ENCODE measurements at places on chromosomes 7 and 10.
A peak's percentile ranks its signal among the peaks of the same experiment; 100 is the strongest.

- DNase-seq = no peak
Observed at GRCh38 chr7:95976369-95977060, 204.2 kb downstream of the DYNC1I1 start.

DNA sequence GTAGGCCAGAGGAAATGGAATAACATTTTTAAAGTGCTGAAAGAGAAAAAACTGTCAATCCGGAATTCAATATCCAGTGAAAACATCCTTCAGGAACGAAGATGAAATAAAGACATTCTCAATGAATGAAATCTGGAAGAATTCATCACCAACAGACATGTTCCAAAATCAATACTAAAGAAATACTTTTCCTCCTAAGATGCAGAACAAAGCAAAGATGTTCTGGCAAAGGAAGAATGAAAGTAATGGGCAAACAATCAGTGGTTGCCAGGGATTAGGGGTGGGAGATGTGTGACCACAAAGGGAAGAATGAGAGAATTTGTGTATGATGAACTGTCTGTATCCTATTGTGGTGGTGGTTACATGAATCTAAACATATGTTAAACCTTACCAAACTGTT is 52.8 kb upstream of the EEPD1 start:
- DNase-seq = no peak

DNA sequence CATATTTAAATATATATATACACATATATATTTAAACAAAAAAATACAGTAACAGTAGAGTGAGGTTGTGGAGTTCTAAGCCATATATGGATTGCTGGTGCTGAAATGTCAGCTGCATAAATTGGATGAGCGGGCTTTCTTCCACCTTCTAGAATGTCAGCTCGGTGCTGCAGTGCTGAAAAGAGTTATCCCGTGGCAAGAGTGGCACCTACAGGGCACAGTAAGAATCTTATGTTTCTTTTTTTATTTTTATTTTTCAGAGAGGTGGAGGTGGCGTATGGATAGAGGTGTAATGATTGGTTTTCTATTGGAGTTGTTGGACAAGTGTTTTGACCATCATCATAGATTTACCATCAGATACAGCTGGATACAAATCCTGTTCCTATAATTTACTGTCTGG is 86.2 kb upstream of the DYNC1I1 start:
- peak; percentile 39 for DNase-seq

GRCh38 chr7:106205621-106206222 is 79.1 kb downstream of the NAMPT start:
- DNase-seq = no peak

DNA sequence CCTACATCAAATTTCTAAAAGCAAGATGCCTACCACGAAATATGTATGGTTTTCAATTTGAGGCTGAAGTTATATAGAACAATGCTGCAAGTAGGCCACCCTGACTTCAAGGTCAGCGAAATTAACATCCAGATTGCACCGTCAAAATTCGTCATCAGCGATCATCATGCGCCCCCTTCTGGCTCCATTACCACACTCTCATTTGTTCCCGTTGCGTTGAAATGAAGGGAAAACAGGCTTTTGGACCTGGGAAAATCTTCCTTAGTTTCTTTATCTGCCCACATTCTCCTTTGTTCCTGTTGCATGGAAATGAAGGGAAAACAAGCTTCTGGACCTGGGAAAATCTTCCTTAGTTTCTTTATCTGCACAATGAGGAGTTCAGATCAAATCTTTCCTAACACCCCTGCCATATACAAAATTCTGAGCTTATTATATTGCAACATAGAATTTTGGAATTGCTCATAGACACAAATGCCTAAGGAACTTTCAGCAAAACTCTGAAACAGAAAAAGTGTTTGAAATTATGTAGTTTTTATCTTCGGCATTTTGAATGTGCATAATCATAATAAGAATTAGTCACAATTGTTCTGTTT is 98.2 kb upstream of the PRKCQ start:
- peak; percentile 9 for DNase-seq

GRCh38 chr10:11286261-11286852 is 268.7 kb downstream of the CELF2 start:
- DNase-seq = no peak

GRCh38 chr7:20021831-20022230 is 195.4 kb downstream of the MACC1 start:
- no peak for DNase-seq

DNA sequence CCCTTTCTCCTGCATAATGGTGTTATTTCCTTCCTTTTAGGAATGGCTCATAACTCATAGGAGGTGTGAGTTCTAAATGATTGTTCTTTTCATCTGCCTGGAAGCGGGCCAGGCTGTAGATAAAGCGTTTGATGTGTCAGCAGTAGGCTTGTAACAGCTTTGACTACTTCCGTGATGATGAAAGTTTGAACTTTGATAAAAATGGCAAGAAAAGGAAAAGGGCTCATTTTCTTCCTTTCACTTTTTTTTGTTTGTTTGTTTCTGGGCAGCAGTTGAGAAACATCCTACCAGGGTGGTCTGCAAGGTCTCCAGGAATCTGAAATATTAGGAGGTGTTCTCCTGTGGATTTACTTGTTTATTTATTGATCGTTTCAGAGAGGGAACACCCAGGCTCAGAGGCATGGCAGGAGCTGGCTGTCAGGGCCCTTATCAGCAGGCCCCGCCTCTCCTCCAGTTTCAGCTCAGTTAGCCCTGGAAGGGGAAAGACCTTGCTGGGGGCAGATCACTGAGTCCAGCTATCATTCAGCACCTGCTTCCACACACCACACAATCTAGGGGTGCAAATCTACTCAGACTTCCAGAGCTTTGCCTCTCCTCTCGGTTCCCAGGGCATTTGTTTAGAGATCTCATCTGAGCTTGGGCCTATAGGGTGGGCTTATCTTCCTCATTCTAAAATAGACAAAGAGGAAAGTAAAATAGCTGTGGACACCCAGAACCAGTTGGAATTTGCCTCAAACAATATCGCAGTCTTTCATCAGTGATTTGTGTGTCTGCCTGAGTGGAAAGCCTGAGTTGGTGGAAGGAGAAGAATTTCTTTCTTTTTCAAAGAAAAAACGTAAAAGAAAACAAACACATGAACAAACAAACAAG is 130.9 kb downstream of the BMPER start:
- no peak for DNase-seq

All from memory B cell (primary cell).